ENCODE measurements at places on chromosomes 4 and X.

- peak; percentile 61 for DNase-seq
Observed at GRCh38 chr4:122798101-122798500, 28.5 kb upstream of the FGF2 start.

DNA sequence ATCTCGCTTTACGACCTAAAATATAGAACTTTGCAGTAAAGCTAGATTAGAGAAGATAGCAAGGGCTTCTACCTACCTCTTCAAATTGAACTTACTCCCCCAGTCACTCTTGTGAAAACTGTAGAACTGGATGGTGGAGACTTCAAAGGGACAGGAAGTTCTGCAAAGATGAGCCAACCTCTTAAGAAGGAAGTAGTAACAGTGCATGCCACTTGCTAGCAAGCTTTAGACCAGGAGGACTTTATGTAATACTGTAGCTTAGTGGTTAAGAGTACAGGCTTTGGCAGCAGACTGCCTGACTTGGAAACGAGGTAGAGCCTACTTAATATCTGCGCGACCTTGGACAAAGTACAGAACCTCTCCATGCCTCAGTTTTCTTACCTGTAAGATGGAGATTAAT is 27.5 kb upstream of the VBP1 start:
- no peak for DNase-seq

- no peak for DNase-seq
Observed at GRCh38 chrX:75229774-75230173, 44.1 kb upstream of the UPRT start.

GRCh38 chrX:18917831-18918230 is 66.1 kb downstream of the PHKA2 start:
- no peak for DNase-seq

DNA sequence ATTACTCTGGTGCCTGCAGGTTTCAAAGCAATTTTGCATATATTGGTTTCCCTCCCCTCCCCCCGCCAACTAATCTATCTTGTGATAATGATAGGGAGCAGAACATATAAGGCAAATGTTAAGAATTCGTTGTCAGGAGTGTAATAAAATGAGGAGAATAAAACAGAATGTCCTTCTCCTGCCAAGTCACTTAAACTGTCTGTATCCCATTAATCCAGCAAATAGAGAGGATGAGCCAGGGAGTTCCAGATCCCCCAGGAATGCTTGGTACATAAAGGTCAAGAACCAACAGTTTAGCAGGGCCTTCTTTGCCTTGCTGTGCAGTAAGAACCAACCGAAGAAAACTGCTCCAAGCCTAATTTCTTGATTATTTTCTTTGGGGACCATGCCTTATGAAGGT is 141.4 kb downstream of the AMELX start:
- DNase-seq: no peak

DNA sequence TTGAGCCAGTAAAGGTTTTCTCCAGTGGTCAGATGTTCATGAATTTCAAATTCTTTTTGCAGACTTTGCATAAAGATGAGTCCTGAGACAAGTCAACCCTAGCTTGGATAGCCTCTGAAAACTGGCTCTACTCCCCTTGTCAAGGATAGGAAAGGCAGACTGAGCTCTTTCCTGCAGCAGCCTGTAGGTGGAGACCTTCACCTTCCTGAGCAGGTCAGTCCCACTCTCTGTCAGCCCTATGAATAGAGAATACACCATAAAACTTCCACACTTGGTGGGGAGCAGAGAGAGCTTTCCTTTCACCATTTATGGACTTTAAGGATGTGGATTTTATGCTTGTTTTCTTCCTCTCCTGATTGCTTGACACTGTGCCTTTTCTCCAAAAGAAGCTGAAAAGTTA is 41.9 kb downstream of the PCDH19 start:
- no peak for DNase-seq

All from muscle of arm (tissue), 14 donors.